Kidney glomerular epithelial cell (primary cell): ENCODE measurements at places on chromosomes 1 and 21.

- no peak for DNase-seq
These were observed 263.7 kb downstream of the OMA1 start for GRCh38 chr1:58282623-58283387.

DNA sequence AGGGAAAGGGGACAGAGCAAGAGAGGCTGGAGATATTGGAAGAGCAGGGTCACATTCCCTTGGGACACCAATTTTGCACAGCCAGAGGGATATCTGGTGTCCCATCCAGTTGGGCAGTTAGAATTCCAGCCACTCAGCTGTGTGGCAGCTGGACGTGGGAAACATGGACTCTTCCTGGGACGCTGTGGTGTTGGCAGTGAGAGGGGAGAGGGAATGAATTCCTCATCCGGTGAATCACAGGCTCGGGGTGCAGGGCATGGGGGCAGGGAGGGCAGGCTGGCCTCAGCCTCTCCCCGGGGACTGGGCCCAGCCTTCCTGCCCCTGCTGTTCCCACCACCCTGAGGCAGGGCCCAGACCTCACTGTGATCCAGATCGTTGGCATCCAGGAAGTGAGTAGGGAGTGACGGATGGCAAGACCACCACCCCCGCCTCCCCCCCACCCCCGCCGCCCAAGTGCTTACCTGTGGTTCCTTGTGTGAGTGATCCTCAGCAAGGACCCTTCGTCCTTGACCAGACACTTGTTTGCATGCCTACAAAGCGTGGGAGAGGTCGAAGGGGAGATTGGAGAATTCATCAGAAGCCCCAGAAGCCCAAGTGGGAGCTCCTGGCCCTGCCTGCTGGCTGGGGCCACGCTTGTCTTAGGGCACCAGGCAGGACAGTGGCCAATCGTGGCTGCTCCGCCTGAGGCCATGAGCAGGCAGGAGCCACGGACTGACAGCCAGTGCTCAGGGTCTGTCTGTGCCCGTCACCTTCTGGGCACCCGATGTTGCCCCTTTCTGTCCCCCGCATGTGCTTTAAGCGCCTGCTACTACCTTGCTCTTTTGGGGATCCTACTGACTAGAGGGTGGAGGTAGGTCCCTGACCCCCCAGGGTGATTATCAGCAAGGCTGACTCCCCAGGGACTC, 8.7 kb downstream of the WNT3A start:
- no peak for DNase-seq

DNA sequence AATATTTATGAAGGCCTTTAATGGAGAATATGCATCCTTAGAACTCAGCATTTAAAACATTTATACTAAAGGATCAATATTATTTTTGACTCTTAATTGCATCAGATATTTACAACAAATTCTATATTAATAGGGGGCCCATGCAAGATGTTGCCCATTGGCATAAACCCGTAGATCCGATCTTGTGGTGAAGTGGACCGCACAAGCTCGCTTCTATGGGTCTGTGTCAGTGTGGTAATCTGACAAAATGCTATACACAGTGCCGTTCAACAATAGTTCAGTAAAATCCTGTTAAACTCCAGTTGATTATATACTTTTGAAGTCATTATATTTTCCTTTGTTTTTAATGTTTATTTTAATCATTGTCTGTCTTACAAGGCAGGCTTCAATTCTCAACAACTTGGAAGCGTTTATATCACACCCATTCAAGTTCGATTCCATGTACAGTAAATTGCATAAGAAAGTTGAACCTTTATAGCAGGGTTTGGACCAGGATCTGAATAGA, 809.2 kb downstream of the USP25 start:
- no peak for DNase-seq

DNA sequence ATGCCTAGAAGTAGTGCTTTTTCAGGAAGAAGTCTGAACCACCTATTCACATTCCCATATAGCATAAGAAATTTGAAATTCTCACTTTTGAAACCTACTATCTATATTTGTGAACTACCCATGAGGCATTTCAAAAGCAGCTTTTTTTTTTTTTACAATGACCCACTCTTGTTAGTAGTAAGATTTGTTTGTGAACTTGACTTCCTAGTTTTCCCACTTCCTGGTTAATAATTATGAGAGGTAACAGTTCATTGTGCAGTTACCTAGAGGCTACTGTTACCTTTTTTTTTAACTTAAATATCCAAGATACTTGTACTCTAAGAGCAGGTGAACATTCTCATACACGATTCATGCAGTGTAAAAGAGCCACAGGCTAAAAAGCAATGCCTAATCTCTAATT, 371.7 kb upstream of the ADGRL2 start:
- no peak for DNase-seq

GRCh38 chr1:1455366-1455884, 5.9 kb downstream of the ATAD3C start:
- DNase-seq = no peak

DNA sequence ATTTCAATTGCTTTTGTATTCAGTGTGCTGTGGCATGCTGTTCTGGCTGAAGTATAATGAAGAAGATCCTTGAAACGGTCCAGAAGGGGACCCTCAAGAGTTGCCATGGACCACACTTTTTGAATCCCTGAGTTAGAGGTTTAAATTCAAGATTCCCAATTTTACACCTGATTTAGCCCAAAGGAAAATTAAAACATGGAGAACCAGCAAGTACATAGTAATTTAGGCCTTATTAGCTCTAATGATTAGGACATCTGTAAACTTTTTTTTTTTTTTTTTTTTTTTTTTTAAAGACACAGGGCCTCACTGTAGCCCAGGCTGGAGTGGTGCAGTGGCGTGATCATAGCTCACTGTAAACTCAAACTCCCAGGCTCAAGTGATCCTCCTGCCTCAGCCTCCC, 107.3 kb downstream of the ENAH start:
- no peak for DNase-seq

- DNase-seq = no peak
These were observed 21.4 kb upstream of the CPT2 start for GRCh38 chr1:53174971-53175913.

GRCh38 chr1:25728301-25728935, 71.6 kb upstream of the SELENON start:
- no peak for DNase-seq

GRCh38 chr1:99745061-99745460, 21.4 kb downstream of the FRRS1 start:
- DNase-seq = no peak

GRCh38 chr1:43134068-43134467, 38.0 kb downstream of the EBNA1BP2 start:
- no peak for DNase-seq

GRCh38 chr1:156898161-156898566, 4.6 kb downstream of the PEAR1 start:
- DNase-seq = no peak

DNA sequence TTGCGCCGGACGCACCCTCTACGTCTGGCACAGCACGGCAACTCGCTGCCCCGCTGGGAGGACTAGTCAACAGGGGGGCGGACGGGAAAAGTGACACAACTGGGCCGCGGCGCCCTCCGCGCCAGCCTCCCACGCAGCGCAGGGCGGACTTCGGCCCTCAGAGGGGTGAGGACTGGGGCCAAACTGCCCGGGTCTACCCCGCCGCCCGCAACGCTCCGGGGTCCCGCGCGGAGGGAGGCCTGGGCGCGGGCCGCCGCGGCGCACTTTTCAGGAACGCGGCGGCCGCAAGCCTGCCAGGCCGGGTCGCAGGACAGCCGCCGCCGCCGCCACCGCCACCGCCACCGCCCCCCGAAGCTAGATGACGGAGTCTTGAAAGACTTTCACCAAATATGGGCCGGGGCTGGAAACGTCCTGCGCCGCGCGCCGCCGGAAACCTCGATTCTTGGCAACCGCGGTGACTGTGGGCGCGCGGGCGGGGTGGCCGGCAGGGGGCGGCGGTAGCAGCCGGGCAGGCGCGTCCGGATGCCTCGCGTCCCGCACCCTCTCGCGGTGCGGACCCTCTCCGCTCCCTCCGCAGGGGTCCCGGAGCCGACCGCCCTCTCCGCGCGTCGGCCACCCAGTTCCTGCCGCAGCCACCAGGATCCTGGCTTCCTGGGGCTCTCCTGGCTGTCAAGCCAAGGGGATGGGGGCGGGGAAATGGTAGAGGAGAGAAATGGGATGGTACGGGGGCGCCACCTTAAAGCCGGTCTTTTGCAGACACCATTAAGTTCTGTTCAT, 3.7 kb upstream of the CCN1 start:
- DNase-seq = peak; percentile 61

DNA sequence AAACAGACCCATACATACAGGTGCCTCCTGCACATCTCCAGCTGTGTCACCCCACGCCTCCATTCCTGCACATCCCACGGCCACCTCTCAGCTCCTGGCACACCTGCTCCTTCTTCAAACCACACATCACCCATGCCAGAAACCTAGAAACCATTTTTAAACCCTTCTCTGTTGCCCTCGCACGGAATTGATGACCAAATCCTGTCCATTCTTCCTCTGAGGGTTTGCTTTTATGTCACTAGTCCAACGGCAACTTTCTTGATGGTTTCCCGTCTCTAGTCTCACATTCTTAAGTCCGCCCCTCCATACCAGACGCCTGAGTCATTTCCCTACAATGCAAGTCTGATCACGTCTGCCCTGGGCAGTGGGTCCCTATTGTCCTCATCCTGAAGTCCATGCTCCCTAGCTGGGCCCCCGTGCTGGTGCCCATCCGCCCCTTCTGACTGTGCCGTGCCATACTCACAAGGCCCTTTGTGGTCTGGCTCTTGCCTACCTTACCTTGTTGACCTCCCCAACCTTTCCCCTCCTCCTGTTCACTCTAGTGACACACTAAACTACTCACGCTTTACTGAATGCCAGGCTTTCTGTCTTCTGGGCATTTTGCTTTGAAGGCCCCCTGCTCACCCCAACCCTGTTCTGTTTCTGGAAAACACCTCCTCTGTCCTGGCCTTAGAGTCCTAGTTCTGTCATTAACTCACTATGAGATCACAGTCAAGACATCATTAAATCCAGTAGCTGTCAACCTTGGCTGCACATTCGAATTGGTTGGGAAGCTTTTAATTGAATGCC, 17.6 kb downstream of the SLC2A1 start:
- peak; percentile 85 for DNase-seq

DNA sequence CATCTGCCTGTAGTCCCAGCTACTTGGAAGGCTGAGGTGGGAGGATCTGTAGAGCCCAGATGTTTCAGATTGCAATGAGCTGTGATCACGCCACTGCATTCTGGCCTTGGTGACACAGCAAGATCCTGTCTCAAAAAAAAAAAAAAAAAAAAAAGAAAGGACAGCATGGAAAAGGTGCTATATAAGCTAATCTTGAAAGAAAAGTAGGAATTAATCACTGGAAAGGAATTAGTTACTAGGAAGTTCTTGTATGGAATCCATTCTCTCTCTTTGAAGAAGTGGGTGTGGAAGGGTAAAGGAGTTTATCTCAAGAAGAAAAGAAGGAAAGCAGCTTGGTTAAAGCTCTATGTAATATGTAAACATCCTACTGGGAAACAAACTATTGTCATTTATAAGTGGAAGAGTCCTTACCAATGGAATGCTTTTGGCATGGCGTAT, 339.2 kb downstream of the DPYD start:
- DNase-seq = peak; percentile 16

DNA sequence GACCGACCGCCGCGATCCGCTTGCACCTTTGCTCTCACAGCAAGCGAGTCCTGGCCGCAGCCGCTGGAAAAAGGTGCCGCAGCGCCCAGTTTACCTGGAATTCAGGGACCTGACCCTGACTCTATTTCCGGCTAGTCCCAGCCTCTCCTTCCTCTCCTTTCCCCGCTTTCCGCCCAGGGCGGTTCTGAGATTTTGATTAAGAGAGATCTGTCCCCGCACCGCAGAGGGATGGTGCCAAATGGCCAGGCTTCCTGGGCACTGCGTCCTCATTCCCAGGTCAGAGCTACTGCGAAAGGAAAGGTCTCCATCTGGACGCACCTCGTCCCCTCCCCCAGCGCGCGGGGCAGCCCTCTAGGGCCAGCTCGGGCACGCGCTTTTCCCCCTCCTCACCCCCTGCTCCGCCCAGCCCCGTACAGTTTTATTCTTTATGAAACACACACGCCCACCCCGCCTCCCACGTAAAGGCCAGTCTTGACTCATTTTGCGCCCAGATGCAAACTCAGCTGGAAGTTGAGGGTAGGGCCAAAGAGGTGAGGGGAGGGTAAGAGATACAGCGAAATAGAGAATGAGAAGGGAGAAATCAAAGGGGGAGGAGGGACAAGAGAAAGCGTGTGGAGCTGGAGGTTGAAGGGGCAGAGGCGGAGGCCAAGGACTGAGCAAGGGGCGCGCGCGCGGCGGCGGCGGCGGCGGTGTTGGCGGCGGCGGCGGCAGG, 411.8 kb upstream of the ESRRG start:
- DNase-seq = peak; percentile 30

DNA sequence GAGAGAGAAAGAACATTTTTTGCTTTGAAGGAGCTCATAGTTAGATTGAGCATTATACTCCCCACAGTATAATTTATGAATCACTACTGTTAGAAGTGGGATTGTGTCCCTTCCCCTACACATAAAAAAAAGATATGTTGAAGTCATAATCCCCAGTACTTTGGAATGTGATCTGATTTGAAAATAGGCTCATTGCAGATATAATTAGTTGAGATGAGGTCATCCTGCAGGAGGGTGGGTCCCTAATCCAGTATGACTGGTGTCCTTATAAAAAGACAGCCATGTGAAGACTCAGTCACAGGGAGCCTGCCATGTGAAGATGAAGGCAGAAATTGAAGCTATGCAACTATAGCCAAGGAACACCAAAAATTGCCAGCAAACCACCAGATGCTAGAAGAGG, 76.4 kb downstream of the TGFB2 start:
- DNase-seq = no peak

DNA sequence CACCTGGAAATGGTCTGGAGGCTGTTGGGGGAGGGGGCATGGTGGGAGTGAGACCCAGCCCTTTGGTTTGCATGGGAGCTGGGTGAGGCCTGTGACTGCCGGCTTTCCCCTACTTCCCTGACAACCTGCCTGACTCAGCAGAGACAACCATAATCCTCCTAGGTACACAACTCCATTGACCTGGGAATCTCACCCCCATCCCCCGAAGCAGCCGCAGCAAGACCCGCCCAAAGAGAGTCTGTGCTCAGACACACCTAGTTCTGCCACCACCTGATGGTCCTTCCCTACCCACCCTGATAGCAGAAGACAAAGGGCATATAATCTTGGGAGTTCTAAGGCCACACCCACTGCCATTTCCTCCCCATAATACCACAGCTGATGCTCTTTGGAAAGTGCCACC, 168.6 kb downstream of the GIPC2 start:
- no peak for DNase-seq

- no peak for DNase-seq
These were observed 6.6 kb upstream of the PNRC2 start for GRCh38 chr1:23953020-23953419.

DNA sequence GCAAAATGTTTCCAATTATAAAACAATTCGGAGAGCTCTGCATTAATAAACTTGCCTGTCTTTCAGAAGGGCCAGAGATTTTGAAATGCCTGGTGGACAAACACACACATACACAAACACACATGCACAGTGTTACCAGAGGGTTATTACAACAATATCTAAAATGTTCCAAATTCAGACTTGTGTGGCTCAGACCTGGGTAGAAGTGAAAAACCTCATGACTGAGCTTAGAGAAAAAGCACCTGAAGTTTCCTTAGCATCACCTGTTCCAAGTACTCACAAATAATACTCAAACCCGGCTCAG, 247.9 kb downstream of the FOXD2 start:
- DNase-seq = no peak
